ENCODE measurements at places on chromosomes 4 and X.
A peak's percentile ranks its signal among the peaks of the same experiment; 100 is the strongest.

- DNase-seq = no peak
These were observed 47.9 kb downstream of the RGS12 start for GRCh38 chr4:3340700-3341083.

DNA sequence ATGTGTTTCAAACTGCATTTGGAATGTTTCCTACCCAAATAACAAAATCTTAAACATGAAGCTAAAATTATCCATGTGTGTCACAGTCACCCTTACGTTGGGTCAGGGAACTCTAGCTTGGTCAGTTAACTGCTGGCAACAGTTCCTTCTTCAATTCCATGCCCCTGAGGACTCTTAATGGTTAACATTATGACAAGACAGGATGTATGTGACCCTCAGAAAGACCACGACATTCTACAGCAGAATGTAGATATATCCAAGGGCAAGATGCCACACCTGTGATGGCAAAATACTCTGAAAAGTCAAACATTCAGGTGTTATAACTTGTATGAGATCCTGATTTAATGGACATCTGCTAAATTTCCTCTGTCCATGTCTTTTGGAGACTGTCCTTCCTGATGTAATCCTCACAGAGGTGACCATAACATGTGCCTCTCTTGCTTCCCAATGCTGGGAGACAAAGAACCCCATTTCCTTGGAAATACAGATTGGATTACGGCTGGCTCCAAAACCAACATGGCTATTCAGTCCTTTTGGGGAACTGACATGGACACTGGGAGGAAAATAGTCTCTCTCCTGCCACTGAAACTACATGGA, 39.1 kb downstream of the YTHDC1 start:
- DNase-seq = no peak

- no peak for DNase-seq
These were observed 3.4 kb upstream of the HMX1 start for GRCh38 chr4:8874896-8875680.

GRCh38 chr4:77093401-77093800, 17.6 kb upstream of the CCNI start:
- DNase-seq = no peak

- DNase-seq = no peak
These were observed 35.3 kb downstream of the STARD8 start for GRCh38 chrX:68682790-68683189.

DNA sequence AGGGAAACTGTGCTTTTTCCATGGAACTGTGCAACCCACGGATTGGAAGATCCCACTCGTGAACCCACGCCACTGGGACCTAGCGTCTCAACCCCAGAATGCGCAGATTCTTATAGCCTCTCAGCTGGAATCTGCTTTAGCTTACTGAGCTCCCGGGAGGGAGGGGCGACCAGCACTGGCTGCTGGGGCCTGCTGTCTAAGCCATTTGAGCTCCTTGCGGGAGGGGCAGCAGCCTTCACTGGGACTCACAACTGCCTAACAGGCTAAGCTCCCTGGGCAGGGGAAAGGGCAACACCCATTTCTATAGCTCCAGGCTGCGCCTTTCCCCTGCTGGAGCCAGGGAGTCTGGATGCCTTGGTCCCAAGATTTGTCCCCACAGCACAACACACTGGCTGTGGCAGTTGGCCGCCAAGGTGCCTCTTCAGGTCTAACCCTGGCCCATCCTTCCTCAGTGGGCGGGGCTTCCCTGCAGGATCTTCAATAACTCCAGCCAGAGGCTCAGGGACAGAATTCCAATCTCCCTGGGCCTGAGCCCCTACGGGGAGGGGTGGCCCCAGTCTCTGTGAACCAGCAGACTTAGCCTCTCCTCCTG, 451.7 kb upstream of the PITX2 start:
- no peak for DNase-seq

DNA sequence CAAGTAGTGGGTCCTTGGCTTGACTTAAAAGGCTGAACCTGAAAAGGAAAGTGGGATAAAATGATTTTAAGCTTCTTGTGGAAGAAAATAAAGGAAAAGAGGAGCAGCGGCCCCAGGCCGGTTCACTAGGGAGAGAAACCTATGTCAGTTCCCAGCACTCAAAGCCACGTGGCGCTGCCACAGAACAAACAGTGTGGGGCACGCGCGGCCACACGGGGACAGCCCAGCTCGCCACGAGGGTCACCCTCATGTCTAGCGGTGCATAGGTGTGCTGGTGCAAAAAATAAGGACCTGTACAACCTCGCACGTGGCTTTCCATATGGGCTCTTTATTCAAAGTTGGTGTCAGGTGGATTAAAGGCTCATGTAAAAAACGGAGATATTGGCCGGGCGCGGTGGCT, 17.1 kb downstream of the MSANTD1 start:
- DNase-seq = no peak

DNA sequence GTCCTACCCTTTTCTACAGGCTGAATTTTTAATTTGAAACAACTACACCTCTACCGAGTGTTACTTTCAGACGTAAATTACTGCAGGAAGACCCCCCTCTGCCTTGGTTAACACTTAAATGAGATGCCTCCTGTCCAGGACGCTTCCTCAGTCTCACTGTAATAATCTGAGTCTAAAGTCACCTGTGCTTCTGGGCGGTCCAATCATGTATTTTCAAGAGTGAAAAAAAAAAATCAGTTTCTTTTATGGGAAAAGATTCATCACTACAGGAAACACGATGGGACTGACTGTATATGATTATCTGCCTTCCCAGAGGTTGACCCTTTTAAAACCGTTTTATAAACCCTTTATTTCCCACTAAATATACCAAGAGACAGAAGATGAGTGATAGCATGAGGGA, 776 bp downstream of the RBM47 start:
- no peak for DNase-seq

GRCh38 chrX:15269618-15270521, at the start of gene ASB9:
ASB9 (minus strand) TSS chrX:15270083; CDS start chrX:15269874, 209 bp downstream.
- DNase-seq = peak; percentile 1

- no peak for DNase-seq
These were observed 12.7 kb downstream of the ACOX3 start for GRCh38 chr4:8427761-8428287.

DNA sequence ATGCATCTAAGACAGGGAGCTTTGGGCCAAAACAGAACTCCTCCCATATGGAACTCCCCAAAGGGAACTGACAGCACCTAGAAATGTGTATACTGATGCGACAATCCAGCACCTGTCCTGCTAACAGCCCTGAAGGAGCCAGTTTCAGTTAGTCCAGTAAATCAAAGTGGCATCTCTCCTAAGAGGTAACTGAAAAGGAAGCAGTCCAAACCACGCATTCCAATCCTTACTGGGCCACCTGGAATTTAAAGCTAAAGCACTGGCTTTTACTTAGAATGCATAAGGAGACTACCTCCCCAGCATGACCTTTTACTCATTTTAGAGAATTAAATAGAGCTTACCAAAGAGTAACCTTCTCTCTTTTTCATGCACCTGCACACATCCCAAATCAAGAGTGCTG, 586.8 kb upstream of the PITX2 start:
- no peak for DNase-seq

DNA sequence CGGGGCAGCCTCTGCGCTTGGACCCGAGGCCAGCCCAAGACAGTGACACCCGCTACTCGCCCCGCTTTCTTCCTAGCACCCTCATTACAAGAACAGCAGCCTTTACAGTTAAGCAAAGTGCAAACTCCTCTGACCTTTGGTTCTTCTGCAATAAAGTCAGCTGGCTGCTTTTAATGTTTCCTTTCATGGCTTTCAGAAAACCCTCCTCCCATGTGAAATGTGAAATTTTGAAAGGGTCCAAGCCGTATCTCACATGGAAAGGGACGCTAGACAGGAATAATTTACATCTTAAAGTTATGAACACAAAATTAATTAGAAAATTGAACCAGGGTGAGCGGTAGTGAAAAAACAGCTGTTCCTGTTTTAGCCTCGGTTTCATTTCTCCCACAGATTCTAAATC, 520.1 kb upstream of the FRG1 start:
- DNase-seq = no peak

DNA sequence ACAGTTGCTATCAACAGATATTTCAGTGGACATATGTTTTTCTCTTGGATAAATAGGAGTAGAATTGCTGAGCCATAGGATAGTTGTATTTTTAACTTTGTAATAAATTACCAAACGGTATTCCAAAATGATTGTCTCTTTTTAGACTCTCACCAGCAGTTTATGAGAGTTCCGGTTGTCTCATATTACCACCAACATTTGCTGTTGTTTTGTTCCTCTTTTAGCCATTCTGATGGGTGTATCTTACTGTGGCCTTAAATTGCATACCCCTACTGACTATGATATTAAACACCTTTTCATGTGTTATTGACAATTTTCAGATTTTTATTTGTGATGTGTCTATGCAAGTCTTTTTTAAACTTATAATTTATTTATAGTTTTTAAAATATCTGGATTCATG, 39.7 kb downstream of the SNX25 start:
- no peak for DNase-seq

GRCh38 chrX:24178441-24178840, 28.9 kb downstream of the ZFX start:
- DNase-seq = no peak

DNA sequence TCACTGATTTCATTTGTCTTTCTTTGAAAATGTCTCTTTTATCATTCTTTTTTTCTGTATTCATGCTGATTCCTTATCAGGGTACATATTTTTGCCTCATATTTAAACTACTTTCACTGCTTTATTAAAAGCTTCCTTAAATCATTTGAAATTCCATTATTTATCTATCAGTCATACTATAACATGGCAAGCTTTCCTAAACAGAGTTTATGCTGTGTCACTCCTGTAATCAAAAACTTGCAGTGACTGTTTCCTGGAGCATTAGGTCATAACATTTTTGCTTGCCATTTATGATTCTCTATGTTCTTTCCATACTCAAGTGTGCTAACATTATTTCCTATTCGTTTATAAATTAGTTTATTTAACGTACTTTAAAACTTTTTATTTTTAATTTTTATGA, 203.7 kb downstream of the BMPR1B start:
- no peak for DNase-seq

DNA sequence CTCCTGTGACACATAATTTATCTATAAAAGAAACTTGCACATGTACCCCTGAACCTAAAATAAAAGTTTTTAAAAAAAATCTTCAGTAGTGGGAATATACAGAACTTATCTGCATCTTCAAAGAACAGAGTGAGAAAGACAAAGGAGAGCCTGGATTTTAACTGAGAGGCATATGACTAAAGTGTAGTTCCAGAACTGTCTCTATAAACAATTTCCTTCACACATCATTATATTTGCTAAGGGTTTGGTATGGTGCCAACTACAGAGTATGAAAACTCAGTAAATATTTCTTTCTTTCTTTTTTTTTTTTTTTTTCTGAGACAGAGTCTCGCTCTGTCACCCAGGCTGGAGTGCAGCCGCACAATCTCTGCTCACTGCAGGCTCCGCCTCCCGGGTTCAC, 49.9 kb upstream of the NFKB1 start:
- DNase-seq = no peak

DNA sequence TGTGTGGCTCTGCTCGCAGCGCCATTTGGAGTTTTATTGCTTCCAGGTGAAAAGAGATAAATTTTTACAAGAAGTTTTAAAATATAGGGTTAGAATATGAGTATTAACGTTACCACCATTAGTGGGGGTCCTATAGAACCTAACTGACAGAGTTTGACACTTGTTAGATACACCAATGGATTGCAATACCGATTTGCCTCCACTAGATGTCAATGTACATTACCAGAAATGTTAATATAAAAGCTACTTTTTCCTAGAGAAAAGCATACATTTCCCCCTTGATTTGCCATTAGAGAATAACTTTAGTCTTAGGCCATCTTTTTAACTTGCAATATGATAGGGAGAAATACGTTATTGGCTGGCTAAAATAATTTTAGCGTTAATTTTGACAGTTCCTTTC, 108.4 kb downstream of the LINC00632 start:
- DNase-seq = no peak
